G401 (cell line): ENCODE measurements at places on chromosomes 1 and 21. TPM values are rescaled to one million over a fixed set of nuclear protein-coding genes. Genes with fewer than 3 reads are reported as not detected.

Gene LDLRAD2
- not detected in 2 replicates for total RNA-seq

Gene REN
- total RNA-seq: not detected in 2 replicates

Gene SPRR2B
- total RNA-seq: not detected in 2 replicates

Gene SLC25A44
- total RNA-seq: 7.3 and 11.9 TPM in 2 replicates

Gene THEMIS2
- 2.6 and 3.9 TPM in 2 replicates for total RNA-seq

Gene FAM89A
- total RNA-seq: 0.74 and 3.1 TPM in 2 replicates

Gene AKR7A3
- not detected in 2 replicates for total RNA-seq

Gene TSTD1
- not detected in 2 replicates for total RNA-seq

Gene SLC6A9
- 0.55 and 1.7 TPM in 2 replicates for total RNA-seq
